ENCODE measurements at places on chromosomes 1 and 21. TPM values are rescaled to one million over a fixed set of nuclear protein-coding genes. Genes with fewer than 3 reads are reported as not detected.

DNA sequence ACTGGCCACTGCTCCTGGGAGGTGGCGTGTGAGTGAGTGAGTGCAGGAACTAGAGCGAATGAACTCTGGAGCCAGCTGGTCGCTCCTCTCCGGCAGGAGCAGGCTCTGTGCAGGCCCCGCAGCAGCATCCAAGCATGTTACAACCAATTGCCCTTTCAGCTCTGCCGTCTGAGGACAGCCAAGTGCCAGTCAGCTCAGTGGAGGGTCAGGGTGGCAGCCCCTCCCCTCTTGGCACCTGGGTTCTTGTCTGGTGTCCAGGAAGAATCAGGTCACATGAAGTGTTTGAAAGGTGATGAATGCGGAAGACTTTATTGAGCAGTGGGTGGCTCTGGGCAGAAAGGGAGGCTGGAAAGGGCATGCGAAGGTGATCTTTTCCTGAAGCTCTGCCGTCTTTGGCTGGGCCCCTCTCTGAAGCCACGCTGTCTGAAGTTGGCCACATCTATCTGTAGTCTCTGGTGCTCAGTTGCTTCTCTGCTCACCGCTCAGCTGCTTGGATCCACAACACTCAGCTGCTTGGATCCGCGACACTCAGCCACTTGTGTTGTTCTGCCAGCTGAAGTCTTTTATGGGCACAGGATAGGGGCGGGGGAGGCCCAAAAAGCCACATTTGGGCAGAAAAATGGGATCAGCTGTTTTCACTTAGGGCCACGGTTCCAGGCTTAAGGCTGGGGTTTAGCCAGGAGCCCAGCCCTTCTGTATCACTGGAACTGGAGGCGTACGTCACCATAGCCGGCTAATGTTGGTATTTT lies 139.8 kb downstream of the ADSS2 start:
- no peak for DNase-seq

- no peak for DNase-seq
These were observed 37.8 kb downstream of the TTC13 start for GRCh38 chr1:230940848-230941247.

DNA sequence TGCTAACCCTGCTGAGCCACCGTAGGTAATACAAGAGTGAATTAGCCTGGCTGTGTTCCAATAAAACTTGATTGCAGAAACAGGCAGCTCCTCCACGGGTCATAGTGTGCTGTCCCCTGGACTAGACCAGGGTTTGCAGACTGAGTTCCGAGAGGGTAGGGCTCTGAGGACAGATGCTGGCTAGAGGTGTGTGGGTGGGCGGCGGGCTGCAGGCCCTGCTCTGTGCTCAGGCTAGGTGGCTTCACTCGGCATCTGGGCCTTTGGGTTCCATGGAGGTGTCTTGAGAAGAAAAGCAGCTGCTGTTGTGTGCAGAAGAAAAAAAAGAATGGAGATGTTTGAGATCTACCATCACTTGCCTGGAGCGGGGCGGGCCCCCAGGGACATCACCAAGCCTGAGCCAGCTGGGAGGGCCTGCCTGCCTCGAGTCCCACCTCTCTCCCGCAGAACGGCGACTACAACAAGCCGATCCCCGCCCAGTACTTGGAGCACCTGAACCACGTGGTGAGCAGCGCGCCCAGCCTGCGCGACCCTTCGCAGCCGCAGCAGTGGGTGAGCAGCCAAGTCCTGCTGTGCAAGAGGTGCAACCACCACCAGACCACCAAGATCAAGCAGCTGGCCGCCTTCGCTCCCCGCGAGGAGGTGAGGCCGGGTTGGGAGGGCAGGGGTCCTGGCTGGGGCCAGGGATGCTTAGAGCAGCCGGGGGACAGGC lies 7.9 kb downstream of the TMEM201 start:
- no peak for DNase-seq

The CYP2J2 gene
- total RNA-seq: 0.98 TPM

The TFF3 gene
- 0.13 TPM for total RNA-seq
